Uterus (tissue), 4 donors: ENCODE measurements at places on chromosomes 6 and 20. TPM values are rescaled to one million over a fixed set of nuclear protein-coding genes. Genes with fewer than 3 reads are reported as not detected.

- DNase-seq, result no peak
These were observed 122.9 kb upstream of the MMS22L start for GRCh38 chr6:97405818-97406409.

GRCh38 chr6:141736104-141736503 lies 396.6 kb upstream of the GJE1 start:
- DNase-seq, result no peak

- DNase-seq, result no peak
These were observed 237.2 kb downstream of the FARS2 start for GRCh38 chr6:5498579-5498899.

GRCh38 chr6:148779142-148779562 lies 32.3 kb downstream of the UST start:
- DNase-seq, result no peak

GRCh38 chr6:32954986-32955802 lies 2.3 kb upstream of the HLA-DMA start:
- DNase-seq, result no peak

GRCh38 chr6:27568226-27568897 lies 95.5 kb upstream of the ZNF184 start:
- DNase-seq, result no peak

DNA sequence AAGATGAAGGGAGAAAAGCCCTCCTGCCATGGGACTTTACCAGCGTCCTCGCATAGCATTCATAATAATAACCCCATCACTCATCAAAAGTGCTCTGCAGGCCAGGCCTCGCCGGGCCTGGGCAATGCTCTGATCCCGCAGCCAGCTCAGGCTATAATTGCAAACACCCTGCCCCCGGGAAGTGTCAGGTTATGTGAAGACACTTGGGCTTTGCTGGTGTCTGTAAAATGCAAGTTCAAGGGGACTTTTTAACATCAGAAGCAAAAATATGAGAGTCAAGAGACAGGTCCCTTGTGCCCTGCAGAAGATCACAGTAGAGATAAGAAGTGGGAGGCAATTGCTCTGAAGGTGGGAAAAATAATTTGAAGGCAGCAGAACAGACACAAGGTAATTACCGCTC lies 381.0 kb downstream of the MAFB start:
- DNase-seq, result no peak

DNA sequence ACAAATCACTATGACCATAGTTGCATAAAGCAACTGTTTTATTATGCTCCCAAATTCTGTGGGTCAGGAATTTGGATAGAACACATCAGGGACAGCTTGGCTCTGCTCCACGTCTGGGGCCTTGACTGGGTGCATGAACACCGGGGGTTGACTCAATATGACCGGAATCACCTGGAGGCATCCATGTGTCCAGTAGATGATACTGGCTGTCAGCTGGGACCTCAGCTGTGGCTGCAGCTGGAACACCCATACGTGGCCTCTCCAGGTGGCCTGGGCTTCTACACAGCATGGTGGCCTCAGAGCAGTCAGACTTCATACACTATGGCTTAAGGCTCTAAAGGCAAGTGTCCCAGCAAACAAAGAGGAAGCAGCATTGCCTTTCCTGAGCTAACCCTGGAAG lies 113.4 kb downstream of the NRN1 start:
- DNase-seq, result no peak

DNA sequence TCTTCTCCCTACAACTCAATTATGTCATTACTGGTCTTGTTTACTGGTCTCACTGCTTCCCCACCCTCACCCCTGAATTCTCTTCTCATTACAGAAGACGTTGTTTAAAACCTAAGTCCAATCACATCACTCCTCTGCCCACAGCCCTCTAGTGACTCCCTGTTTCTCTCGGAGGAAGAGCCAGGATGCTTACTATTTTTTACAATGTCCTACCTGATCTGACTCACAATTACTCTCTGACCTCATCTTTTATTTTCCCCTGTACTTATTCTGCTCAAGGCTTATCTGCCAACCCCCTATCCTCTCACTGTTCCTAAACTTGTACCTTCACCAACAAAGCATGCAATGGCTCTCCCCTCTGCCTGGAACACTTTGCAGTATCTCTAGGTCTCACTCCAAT lies 400.4 kb upstream of the PTCHD4 start:
- DNase-seq, result no peak

DNA sequence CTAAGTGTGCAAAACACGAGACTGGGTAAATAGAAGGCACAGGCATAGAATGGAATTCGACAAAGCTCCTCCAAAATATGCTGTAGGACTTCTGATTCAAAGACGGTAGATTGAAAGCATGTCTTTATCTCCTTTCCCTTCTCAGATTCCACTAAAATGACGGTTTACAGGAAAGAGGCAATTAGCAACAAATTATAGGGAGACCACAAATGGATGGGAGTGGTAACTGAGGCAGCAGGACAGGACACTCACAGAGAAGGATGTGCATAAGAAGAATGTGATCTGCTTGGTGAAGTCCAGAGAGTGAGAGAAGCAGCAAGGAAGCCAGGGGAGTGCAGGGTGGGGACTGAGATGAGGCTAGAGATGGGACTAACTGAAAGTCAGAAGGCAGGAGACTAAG lies 113.4 kb upstream of the MRPS10 start:
- DNase-seq, result no peak

DNA sequence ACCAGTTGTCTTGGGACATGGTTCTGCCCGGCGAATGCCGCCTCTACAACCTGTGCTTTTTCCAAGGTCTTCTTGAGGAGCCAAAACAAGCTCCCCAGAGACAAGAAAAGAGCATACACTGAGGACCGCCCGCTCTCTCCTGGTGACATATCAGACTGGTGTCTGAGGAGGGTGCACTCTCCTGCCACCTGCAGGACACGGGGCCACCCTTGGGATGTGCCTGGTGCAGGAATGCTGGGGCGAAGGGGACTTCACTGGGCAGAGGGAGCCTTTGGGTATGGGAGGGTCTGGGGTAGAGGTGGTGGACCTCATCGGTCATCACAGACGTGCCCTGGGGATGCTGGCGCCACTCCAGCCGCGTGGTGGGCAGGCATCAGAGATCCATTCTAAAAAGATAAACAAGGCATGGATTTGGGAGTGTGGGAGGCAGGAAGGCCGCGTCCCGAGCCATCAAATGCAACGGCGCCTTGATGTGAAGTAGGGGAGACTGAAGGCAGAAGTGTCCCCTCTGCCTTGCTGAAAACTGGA lies 163.3 kb downstream of the CD83 start:
- DNase-seq, result no peak

GRCh38 chr6:6210994-6211393 lies 109.5 kb downstream of the F13A1 start:
- DNase-seq, result no peak

GRCh38 chr6:45514454-45515230 lies 136.9 kb upstream of the SUPT3H start:
- DNase-seq, result no peak

GRCh38 chr6:95685822-95686221 lies 108.5 kb downstream of the MANEA start:
- no peak for DNase-seq

DNA sequence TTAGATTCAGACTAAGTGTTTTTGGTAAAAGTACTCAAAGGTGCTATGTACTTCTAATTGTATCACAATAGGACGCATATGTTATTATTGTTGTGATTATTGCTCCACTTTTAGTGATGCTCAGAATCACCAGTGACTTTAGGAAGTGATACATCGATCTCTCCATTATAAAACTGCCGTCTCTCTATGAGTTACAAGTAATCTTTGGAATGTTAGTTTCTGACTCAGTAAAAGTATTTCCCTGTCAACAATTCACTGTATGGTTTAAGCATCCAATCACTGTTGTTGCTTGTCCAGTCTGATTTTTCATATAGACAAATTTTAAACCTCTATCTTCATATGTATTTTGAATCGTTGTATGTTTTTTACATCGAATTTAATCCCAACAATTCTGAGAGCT lies 9.4 kb downstream of the DCBLD1 start:
- DNase-seq, result no peak

GRCh38 chr6:43113431-43114260 lies 37.5 kb downstream of the PTK7 start:
- peak; percentile 59 for DNase-seq

- DNase-seq, result no peak
These were observed 127.9 kb downstream of the DTNBP1 start for GRCh38 chr6:15534974-15535373.

DNA sequence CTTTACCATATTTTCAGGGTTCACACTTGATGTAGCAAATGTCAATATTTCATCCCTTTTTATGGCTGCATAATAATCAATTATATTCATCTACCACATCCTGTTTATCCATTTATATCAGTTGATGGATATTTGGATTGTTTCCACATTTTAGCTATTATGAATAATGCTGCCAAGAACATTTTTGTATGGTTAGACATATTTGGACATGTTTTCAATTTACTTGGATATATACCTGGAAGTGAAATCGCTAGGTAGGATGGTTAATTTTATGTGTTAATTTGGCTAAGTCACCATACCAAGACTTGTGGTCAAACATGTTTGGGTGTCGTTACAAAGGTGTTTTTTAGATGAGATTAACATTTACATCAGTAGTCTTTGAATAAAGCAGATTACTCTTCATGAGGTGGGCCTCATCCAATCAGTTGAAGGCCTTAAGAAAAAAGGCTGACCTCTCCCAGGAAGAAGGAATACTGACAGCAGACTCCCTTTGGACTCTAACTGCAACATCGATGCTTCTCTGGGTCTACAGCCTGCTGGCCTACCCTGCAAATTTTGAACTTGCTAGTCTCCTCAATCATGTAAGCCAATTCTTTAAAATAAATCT lies 196.5 kb downstream of the BACH2 start:
- no peak for DNase-seq

SPATS1 gene
- total RNA-seq, result 0.62 TPM

DEF6 gene
- 8.9 TPM for total RNA-seq

ULBP1 gene
- total RNA-seq, result not detected

RHAG gene
- not detected for total RNA-seq

TFAP2A gene
- 0.21 TPM for total RNA-seq

ATP9A gene
- 18.8 TPM for total RNA-seq

ECT2L gene
- 0.51 TPM for total RNA-seq

OR2J3 gene
- total RNA-seq, result not detected

SCRT2 gene
- total RNA-seq, result not detected
